Lower lobe of right lung (tissue), 2 donors: ENCODE measurements at places on chromosomes 12 and 14.

DNA sequence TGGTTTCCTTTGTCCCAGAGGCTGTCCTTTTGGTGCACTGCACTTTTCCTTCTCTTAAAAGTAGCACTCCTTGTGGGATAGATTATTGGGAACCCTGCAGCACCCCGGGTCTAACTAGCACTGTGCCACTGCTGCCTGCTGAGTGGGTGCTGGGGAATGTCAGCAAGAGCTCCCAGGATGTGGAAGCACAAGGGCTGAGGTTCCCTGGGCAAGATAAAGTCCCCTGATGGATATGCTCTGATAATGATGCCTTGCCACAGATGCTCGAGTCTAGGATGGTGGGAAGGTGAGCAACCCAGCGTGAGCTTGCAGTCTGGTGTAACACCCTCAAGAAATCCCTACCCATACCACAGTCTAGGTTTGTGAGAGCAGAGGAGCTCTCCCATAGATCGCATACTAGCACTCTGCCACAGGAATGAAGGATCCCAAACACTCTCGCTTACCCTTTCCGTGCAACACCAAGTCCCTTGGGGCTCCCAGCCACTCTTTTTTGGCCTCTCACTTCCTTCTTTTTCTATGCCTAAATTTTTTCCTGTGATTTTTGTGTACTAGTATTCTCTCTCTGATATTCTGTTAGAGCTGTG, 32.6 kb downstream of the USP15 start:
- H3K36me3 ChIP-seq, result peaks cover 19% of the 10 kb centered on the region
- H3K27ac ChIP-seq, result no peak overlapping the region
- H3K4me3 ChIP-seq, result no peak overlapping the region
- no peaks in the 10 kb centered on the region for H3K27me3 ChIP-seq
- no peak for DNase-seq
- peaks cover 17% of the 10 kb centered on the region for H3K4me1 ChIP-seq

- H3K4me3 ChIP-seq, result no peak overlapping the region
- H3K4me1 ChIP-seq, result no peaks in the 10 kb centered on the region
- H3K27ac ChIP-seq, result no peak overlapping the region
- DNase-seq, result no peak
- no peaks in the 10 kb centered on the region for H3K36me3 ChIP-seq
Measured at GRCh38 chr14:97180304-97181200, 383.4 kb downstream of the VRK1 start.

GRCh38 chr14:70170976-70171375, 17.8 kb downstream of the SLC8A3 start:
- H3K4me1 ChIP-seq, result no peaks in the 10 kb centered on the region
- H3K27ac ChIP-seq, result no peak overlapping the region
- DNase-seq, result no peak
- no peak overlapping the region for H3K4me3 ChIP-seq
- H3K27me3 ChIP-seq, result no peaks in the 10 kb centered on the region
- no peaks in the 10 kb centered on the region for H3K36me3 ChIP-seq

- H3K4me1 ChIP-seq, result peaks cover 31% of the 10 kb centered on the region
- peak within 1 kb of the TSS; percentile 71 for H3K4me3 ChIP-seq
- DNase-seq, result no peak
- no peaks in the 10 kb centered on the region for H3K36me3 ChIP-seq
- peak within 1 kb of the TSS; percentile 53 for H3K27ac ChIP-seq
Measured at GRCh38 chr14:74611650-74612349, at the start of gene LTBP2. Gene LTBP2, minus strand, starts transcription at chr14:74612237. Its CDS starts 293 bp downstream, at chr14:74611944.

GRCh38 chr14:99633918-99634317, 11.0 kb upstream of the HHIPL1 start:
- H3K27me3 ChIP-seq, result no peaks in the 10 kb centered on the region
- H3K4me1 ChIP-seq, result no peaks in the 10 kb centered on the region
- H3K36me3 ChIP-seq, result no peaks in the 10 kb centered on the region
- H3K4me3 ChIP-seq, result no peak overlapping the region
